Activated CD4-positive, alpha-beta memory T cell treated with anti-CD3 and anti-CD28 coated beads, Interleukin-2, amount 10 ng/mL, durations not matched to agents 7 days and 5 days (primary cell): ENCODE measurements at places on chromosomes 12 and 14. TPM values are rescaled to one million over a fixed set of nuclear protein-coding genes. Genes with fewer than 3 reads are reported as not detected.

Gene ADCY6
- total RNA-seq, result 0.05 TPM

Gene CCNB1IP1
- 39.3 TPM for total RNA-seq

Gene HPD
- total RNA-seq, result not detected

DNA sequence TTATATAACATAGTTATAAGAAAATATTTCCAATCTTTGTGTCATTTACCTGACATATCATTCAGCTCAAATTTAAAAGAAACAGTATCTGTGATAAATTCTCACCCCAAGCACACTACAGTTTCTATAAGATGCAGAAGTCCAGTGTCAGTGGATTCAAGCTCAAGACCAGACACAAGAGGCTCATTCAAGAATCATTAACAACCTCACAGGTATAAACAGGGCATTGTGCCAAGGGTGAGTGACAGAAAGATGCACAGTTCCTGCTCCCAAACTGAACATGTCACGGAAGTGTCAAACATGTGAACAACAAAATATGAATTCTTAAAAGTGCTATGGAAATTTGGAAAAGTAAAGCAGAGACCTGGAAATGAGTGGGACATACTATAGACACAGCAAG is 12.8 kb downstream of the ATP2B1 start:
- no peak for DNase-seq

DNA sequence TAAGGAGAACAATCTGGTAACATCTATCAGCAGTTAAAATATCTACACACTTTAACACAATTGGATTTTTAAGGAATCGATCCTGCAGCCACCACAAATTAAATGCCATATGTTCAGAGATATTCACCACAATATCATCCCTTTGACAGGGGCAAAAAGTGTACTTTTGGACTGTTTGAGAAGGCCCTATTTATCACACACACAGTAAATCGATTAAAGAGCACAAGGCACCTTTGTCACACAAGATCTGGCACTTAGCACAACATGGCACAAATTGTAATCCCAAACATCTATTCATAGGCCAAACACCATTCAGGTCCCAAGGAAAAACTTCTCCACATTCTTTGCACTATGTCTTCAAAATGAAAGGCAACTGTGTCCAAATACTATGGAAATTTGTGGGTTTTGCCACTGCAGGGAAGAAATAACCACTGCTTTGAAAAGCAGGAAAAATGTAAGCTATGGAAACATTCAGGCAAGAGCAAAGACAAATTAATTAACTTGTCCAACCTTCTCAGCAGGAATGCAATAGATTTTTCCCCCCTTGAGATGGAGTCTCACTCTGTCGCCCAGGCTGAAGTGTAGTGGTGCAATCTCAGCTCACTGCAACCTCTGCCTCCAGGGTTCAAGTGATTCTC is 282.5 kb upstream of the TMPO start:
- DNase-seq, result no peak

Gene OAS3
- total RNA-seq, result 265 TPM

- DNase-seq, result no peak
Measured at GRCh38 chr14:29035134-29035533, 268.5 kb downstream of the FOXG1 start.

DNA sequence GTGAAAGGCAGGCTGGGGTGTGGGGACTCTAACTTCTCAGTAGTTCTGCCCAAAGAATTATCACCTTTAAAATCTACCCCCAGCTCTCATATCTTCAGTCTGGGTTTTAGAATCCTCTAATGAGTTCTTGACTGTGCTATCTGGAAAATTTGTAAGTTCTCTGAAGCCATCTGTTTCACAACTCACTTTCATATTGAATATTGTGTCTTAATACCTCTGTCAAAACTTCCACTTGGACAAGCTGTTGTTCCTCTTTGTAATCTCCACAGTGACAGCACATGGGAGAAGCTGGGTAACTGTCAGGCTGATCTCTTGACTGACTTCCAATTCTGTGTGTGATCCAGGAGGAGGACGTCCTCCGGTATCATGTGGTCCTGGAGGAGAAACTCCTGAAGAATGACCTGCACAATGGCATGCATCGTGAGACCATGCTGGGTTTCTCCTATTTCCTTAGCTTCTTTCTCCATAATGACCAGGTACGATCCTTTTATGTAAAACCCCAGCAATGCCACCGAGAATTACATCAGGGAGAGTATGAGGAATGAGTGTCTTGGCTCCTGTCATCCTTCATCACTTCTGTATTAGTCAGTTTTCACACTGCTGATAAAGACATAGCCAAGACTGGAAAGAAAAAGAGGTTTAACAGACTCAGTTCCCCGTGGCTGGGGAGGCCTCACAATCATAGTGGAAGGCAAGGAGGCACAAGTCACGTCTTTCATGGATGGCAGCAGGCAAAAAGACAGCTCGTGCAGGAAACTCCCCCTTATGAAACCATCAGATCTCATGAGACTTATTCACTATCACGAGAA is 111.9 kb downstream of the STAB2 start:
- DNase-seq, result no peak

Gene FSCB
- not detected for total RNA-seq

Gene AHNAK2
- total RNA-seq, result not detected

GRCh38 chr12:23707270-23707669 is 242.2 kb downstream of the SOX5 start:
- DNase-seq, result no peak

GRCh38 chr12:19826980-19827550 is 387.8 kb downstream of the AEBP2 start:
- DNase-seq, result no peak

GRCh38 chr12:66925083-66925482 is 246.2 kb upstream of the GRIP1 start:
- no peak for DNase-seq

DNA sequence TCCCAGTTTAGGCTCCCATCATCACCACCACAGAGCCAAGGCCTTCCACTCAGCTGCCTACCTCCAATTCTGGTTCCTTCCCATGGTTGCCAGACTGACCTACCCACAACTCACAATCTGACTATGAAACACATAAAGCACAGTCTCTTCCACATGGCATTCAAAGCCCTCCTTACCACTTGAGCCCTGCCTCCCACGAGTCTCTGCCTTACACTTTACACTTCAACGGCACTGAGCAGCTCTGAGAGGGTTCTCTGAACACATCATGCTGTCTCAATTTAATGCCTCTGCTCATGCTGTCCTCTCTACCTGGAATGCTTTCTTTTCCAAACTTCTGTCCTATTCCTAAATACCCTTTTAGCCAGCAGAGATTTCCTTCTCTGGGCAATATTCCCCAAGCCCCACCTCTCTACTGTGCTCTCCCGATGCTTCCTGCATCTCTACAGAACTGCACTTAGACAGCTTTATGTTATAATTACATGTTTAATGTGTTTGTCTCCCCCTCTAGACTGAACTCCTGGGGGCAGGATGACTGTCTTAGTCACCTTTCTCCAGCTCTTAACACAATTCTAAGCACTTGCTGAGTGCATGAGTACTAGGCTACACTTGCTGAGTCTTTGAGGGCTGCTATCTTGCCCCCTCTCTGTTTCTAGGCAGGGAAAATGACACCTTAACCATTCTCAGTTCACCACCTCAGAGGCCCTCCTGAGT is 23.5 kb downstream of the FMNL3 start:
- DNase-seq, result no peak

Gene DIO3
- total RNA-seq, result not detected

DNA sequence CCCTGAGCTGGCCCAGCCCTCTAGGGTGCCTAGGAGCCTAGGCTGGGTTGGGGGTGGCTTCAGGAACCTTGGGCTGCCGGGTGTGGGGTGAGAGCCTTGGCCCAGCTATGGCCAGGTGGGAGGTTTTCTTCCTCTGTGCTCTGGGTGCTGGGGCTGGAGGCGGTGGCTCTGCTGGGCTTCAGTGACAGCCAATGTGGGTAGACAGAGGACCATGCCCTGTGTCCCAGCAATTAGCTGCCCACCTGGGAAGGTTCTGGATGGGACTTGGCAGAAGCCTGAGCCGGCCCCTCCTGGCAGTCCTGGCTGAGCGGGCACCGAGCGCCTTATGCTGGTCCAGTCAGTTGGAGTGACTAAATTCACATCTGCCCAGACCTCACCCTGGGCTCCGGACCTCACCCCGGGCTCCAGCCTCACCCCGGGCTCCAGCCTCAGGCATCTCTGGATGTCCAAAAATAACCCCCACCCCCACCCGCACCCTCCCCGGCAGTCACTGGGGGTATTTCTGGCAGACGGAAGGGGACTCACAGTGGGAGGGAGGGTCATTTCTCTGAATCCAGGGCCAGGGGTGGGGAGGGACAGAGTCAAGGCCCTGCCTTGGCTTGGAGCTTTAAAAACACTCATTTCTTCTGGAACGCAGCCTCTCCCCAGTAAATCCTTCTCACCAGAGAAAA is 46.9 kb downstream of the CYP46A1 start:
- DNase-seq, result no peak

GRCh38 chr12:124831590-124831989 is 32.1 kb downstream of the SCARB1 start:
- no peak for DNase-seq

Gene TOMM20L
- total RNA-seq, result not detected

DNA sequence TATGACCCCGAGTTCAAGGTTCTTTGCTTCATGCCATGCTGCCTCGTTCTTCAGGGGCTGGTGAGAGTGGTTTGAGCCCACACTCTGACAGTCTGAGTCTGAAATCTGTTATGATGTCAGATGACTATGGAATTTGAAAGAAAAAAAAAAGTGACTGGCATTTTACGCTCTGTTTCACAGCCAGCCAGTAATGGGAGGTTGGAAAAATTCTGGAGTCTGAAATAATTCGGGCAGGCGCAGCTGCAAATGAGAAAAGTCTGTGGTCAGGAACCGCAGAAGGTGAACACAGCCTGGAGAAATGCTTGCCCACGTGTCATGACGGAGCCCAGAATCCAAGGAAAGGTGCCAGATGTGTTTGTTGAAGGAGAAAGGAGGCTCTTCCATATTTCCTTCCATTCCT is 269.8 kb upstream of the PWP1 start:
- no peak for DNase-seq

Gene SOAT2
- total RNA-seq, result 1.4 TPM

Gene ZNF140
- 18.8 TPM for total RNA-seq

Gene NOXRED1
- 0.48 TPM for total RNA-seq

GRCh38 chr12:28033538-28033915 is 61.0 kb upstream of the PTHLH start:
- DNase-seq, result no peak

DNA sequence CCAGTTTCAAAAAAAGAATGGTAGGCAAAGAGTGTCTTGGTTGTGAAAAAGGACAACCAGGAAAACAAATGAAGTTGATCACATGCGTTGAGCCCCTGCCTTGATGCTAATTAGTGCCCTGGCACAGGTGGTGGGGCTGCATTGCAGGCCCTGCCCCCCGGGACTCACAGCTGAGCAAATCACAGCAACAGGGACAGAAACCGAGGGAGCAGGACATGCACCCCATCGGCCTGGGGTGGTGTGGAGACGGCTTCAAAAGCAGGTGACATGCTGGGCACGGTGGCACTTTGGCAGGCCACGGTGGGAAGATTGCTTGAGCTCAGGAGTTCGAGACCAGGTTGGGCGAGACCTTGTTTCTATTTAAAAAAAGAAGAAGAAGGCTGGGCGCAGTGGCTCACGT is 1.1 kb upstream of the PAPLN start:
- no peak for DNase-seq

GRCh38 chr14:42335918-42336317 is 729.2 kb downstream of the LRFN5 start:
- no peak for DNase-seq

DNA sequence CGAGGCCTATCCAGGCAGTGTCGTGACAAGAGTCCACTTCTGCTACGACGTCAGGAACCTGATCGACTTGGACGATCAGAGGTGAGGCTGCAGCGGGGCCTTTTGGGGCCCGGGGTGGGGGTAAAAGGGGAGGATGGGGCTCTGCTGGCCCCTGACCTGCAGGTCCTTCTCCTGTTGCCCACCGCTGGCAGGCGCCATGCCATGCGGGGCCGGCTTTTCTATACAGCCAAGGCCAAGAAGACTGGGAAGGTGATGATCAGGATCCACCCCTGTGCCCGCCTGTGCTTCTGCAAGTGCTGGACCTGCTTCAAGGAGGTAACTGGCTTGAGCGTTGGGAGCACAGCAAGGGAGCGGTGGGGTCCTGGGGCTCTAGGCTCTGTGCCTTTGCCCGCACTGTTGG is 31.6 kb downstream of the NGB start:
- no peak for DNase-seq

DNA sequence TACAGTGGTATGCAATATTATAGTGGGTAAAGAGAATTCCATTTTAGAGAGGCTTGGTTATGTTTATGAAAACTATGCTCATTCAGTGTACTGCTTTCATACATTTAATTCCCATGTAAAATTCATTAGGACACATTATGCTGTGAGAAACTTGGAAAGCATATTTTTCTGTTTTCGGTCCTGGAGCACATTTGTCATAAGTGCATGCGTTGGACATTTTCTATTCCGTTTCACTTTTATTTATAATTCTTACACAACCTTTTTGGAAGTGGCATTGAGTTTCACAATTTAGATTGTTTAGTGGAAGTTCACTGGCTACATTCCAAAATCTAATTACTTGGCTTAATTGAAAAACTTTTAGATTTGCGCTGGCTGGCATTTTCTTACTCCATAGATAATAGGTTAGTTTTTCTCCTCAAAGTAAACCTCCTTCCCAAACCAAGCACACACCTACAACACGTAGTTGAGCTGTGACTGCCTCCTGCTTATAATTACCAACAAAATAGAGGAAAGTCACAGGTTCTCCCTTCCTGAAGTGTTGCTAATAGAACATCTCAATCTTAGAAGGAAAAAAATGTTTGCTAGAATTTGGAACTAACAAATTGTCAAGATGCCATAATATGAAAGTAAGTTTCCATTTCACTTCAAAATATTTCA is 938.5 kb downstream of the TRHDE start:
- no peak for DNase-seq

Gene PCK2
- total RNA-seq, result 90.6 TPM

Gene HHIPL1
- 0.10 TPM for total RNA-seq

DNA sequence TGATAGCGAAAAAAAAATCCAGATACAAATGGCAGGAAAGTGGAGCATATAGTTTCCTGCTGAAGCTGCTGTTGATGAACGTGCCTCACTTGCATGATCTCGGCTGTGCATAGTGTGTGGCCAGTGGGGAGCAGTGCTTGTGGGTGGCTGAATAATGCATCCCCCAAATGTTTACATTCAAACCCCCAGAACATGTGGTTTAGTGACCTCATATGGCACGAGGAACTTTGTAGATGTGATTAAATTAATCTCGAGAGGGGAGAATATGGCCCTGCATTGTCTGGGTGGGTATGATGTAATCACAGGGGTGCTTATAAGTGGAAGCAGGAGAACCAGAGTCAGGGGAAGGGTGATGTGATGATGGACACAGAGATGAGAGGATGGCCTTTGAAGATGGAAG is 425.0 kb downstream of the TMEM121 start:
- no peak for DNase-seq
